Esophagus muscularis mucosa (tissue), 4 donors: ENCODE measurements at places on chromosomes 2 and 18. TPM values are rescaled to one million over a fixed set of nuclear protein-coding genes. Genes with fewer than 3 reads are reported as not detected.

SH3BP4 gene
- 25.3 TPM for total RNA-seq

TP53I3 gene
- 10.6 TPM for total RNA-seq

PRADC1 gene
- total RNA-seq: 49.0 TPM

SMCHD1 gene
- total RNA-seq: 62.3 TPM

G6PC2 gene
- not detected for total RNA-seq

CD207 gene
- 0.26 TPM for total RNA-seq

MAPRE3 gene
- 11.0 TPM for total RNA-seq

DNA sequence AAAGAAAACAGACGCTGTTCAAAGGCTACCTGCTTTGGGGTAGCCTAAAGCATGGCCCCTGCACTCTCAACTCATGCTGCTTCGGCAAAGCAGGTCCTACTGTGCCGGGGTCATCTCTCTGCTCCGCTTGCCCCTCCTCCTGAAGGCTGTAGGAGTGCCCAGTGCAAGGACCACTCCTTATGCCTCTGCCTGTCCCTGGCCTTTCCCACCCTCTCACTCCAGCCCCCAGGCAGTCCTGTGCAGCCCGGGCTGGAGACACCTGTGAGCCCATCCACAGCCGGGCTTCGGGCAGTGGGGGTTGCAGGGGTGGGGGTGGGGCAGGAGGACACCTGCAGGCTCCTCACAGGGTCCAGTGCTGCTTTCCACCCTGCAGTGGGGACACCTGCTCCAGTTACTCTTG, 69.1 kb downstream of the ACKR3 start:
- DNase-seq: peak; percentile 90

DNA sequence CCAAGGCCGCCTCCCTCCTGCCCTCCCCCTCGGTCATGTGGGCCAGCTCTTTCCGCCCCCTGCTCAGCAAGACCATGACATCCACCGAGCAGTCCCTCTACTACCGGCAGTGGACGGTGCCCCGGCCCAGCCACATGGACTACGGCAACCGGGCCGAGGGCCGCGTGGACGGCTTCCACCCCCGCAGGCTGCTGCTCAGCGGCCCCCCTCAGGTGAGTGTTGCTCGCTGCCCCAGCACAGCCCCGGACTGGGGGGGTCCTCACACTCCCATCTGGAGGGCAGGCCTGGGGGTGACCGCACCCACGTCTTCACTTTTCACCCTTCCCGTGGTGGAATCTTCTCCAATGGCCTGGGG, 51.3 kb downstream of the NTSR2 start:
- DNase-seq: no peak

GRCh38 chr2:230319211-230319862, 7.7 kb upstream of the SP140L start:
- DNase-seq: peak; percentile 88

DNA sequence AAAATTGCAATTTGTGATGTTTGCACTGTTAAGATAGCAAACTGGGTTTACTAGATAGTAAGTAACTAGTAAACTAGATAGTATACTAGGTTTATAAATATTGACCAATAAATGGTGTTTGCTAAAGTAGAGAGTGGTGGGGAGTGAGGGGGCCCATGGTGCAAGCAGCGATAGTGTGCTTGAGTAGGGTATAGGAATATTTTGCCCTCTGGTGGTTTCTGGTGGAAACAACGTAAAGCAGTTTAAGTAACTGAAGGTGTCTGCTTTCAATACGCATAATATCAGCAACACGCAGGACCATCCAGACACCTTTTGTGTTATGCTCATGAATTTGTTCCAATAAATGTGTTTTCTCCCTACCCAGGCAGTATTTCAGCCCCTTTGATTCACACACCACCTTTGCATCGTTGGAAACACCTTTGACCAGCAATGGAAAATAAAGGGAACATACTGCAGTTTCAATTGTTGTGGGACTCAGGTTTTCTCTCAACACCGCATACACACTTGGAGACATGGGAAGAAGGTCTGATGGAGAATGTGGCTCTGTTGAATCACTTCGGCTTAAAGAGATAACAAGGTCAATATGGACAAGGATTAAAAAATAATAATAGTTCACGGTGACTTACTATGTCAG, 16.7 kb upstream of the STAT1 start:
- DNase-seq: no peak

DNA sequence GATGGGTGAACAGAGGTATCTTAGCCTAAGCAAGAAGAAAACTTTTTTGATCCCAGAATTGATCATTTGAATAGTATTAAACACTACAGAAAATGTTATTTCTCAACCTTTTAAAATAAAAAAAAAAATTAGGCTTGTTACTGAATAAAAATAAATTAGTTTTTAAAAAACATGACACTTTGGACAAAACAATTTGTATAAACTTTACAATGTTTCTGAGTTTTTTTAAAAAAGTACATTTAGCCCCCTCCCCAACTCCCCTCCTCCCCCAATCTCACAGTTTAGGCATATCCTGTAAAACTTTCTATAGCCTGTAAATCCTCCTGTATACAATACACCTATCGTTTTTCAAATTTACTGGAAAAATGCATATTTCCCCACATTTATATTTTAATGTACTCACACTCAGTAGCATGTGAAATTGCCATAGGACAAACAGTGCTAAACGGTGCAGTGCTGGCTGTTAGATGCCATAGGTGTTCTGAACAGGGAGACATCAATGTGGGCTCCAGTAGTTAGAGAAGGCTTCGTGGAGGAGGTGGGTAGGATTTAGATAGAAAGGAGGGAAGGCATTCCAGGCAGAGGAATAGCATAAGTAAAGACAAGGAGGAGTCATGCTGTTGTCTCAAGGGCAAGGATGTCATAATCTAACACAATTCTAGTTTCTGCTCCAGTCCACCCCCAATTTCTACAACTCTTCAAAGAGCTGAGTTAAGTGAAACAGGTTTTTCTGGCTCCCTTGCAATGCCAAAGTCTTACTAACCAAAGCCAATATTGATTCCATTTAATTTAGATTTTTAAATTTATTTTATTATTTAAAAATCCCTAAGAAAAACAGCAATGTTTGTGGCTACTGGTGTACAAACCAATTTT, 50.9 kb downstream of the SP3 start:
- no peak for DNase-seq

GRCh38 chr2:109615637-109616144, 1.5 kb downstream of the SOWAHC start:
- no peak for DNase-seq

GRCh38 chr2:138373993-138374408, 127.6 kb upstream of the SPOPL start:
- no peak for DNase-seq

- DNase-seq: no peak
Observed at GRCh38 chr2:230447455-230448451, 31.8 kb downstream of the SP100 start.

DNA sequence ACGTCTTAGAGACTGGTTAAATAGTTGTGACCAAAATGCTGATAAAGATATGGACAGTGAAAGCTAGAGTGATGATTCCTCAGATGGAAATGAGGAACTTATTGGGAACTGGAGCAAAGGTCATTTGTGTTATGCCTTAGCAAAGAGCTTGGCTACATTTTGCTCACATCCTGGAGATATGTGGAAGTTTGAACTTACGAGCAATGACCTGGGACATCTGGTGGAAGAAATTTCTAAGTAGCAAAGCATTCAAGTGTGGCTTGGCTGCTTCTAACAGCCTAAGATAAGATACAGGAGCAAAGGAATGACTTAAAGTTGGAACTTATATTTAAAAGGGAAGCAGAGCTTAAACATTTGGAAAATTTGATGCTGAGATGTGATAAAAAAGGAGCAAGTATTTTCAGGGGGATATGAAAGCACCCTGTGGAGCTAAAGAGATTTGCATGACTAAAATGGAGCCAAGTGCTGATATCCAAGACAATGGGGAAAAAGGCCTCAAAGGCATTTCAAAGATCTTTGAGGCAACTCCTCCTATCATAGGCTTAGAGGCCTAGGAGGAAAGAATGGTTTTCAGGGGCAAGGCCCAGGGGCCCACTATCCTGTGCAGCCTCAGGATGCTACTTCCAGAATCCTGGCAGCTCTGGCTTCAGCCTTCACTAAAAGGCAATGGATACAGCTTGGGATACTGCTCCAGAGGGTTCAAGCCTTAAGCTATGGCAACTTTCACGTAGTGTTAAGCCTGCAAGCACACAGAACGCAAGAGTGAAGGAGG, 124.1 kb upstream of the KLHL14 start:
- DNase-seq: peak; percentile 45

DNA sequence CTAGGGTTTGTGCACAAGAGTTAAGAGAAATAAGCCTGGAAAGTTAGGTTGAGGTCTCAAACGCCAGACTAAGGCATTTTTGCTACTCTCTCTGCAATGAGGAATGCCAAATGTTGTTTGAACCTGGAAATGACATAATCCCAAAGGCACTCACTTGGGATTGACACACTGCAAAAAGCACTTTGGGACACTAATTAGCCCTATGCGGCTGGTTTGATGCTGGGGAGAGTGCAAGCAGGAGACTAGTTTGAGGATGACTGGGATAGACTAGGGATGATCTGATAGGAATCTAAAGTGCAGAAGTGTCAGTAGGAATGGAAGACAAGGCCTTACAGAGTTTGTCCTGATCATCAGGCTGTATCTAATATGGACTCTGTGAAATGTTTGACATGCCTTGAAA, 469.0 kb downstream of the SLC4A3 start:
- no peak for DNase-seq

- no peak for DNase-seq
Observed at GRCh38 chr2:38038682-38039081, 37.3 kb downstream of the CYP1B1 start.
